Pancreas (tissue), 10 donors: ENCODE measurements at places on chromosomes 7 and 10.
A peak's percentile ranks its signal among the peaks of the same experiment; 100 is the strongest.

DNA sequence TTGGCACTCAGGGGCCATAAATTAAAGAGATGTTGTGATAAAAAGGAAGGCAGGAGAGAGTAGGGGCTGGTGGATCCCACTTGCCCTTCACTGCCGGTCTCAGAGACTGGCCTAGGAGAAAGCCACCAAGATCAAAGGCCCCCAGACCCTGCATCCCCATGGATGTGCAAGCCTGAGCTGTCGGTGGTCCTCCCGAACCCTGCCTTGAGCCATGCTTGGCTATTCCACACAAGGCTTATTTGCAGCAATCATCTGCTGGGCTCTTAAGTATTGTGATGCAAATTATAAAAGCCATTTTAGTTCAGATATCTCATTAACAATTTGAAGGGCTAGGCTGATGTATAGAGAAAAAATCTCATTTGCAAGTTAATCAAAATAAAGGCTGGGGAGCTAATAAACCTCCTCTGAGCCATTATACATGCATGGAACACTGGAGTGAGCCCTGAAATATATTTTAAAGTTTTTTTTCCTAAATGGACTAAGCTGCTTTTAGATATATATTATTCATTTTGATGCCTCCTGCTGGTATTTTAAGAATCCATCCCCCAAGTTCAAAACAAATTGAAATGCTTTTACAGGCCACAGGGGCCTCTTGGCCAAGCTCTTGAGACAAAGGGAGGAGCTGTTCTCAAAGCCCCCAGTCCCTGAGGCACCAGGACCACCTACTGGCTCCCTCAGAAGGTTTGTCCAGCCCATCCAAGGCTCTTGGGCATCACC lies 28.1 kb downstream of the OAT start:
- DNase-seq = no peak

GRCh38 chr10:129525401-129525801 lies 58.4 kb downstream of the MGMT start:
- DNase-seq = no peak

GRCh38 chr7:114916261-114916892 lies 5.5 kb upstream of the MDFIC start:
- DNase-seq = no peak

GRCh38 chr7:2030475-2031450 lies 202.0 kb downstream of the MAD1L1 start:
- peak; percentile 31 for DNase-seq

DNA sequence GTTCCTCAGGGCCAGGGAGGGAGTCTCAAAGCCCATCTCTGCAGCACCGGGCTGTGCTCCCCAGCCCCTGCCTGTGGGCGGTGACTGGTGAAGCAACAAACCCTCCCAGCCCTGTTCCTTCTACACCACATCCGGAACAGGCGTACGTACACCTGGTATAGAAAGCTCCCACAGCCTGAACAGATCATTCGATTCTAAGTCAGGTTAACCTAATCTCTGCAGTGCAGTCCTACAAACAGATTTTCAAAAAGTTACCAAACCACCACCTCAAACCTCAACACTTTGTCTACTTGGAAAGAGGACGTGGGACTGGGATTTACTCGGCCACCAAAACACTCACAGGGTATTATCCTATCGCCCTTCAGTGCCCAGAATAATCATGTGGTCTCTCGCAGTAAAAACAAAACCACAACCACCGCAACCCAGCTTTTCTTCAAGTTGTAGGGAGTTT lies 238.4 kb downstream of the DIP2C start:
- no peak for DNase-seq

- DNase-seq = no peak
Measured at GRCh38 chr7:81004098-81004497, 85.2 kb upstream of the SEMA3C start.

GRCh38 chr10:52818019-52818418 lies 45.4 kb upstream of the MBL2 start:
- no peak for DNase-seq

GRCh38 chr7:114722562-114722961 lies 199.3 kb upstream of the MDFIC start:
- no peak for DNase-seq

GRCh38 chr10:97785231-97785630 lies 13.4 kb upstream of the SFRP5 start:
- DNase-seq = no peak

GRCh38 chr7:43136064-43136463 lies 23.6 kb downstream of the HECW1 start:
- DNase-seq = no peak

DNA sequence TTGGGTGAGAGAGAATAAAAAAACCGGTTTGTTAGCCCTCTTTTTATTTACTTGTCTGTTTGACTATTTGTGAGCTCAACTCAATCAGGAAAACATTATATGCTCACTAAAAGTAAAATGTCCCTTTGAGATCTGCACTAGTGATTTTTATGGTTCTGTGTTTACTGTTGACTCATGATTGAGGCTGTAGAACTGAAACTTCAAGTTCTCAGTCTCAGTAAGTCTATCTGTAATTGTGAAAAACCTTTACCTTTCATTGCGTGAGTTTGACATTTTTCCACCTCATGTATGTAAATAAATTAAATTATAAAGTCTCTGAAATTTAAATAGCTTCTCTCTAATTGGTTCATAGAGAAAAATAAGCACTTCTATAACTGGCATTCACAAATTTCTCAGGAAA lies 17.0 kb upstream of the CASD1 start:
- DNase-seq = no peak

DNA sequence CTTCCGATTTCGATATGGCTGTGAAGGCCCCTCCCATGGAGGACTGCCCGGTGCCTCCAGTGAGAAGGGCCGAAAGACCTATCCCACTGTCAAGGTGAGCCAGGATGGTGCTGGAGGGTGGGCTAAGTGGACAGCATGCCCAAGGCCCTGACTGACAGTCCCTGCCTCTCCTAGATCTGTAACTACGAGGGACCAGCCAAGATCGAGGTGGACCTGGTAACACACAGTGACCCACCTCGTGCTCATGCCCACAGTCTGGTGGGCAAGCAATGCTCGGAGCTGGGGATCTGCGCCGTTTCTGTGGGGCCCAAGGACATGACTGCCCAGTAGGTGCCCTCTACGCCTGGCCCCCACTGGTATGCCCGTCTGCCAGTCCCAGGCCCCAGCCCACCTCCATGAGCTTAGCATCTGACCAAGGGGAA lies 1.2 kb downstream of the NFKB2 start:
- no peak for DNase-seq

DNA sequence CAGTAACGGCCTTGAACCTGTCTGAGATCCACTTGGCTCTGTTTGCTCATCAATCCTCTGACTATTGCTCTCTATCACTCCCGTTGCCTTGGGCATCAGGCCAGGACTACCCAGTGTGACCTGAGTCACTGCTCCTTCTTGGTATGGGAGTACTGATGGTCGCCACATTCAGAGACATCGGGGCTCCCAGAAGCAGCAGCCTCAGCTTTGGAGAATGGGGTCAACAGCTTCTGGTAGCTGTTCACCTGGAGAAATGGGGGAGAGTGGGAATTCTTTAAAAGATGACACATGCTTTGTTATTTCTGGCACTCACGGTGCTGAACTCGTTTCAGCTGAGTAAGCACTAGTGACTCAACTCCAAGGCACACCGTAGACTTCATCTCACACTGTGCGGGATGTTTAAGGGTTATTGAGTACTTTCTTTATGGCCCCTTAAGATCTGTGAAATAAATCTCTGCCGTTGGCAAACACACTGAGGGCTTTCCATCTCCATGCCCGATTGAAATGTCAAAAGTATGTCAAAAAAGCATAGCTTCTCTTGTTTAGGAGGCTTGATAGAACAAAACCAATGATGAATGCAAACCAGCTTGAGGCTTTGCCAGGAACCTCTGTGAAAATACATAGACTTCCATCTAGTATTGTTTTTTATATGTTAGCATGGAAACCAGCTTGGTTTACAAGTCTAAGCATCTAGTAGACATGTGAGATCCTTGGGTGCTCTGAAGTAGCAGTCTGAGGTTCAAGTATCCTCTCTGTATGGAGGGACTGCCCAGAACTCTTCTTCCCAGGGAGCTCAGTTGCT lies 333.1 kb downstream of the CXCL12 start:
- no peak for DNase-seq

- peak; percentile 93 for DNase-seq
Measured at GRCh38 chr10:102729029-102730026, 14.4 kb upstream of the WBP1L start.

- no peak for DNase-seq
Measured at GRCh38 chr7:159191236-159191635, 46.6 kb upstream of the VIPR2 start.

DNA sequence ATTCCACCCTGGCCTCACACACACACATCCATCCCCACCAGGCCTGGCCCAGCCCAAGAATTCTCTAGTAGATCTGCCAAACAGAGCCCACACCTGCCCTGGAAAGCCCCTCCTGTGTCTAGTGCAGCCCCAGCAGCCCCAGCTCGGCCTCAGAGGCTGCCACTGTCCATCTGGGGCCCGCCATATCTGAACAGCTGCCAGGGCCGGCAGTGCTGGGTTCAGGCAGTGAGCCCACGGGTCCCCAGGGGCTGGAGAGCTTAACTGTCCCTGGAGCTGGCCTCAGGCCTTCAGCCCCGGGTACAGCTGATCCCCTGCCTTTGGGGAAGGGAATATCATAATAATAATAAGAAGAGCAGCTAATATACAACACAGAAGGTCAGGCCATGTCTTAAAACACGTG lies 574 bp downstream of the MYL10 start:
- DNase-seq = no peak

DNA sequence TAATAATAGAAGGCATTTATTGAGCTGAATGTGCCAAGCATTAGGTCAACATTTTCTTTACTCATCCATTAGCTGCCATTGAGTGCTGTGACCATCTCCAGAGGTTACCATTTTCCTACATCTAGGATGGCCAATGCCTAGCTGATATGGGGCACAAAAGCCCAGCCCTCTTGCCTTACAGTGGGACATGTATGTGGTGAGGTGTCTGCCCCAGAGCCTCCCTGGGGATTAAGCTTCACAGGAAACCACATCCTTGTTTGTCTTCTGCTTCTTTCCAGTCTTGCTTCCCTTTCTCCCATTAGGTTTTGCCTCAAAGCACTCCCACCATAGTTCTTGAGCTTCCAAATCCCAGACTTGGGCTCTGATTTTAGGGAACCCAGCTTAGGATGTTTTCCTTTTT lies 258.7 kb downstream of the SORCS3 start:
- no peak for DNase-seq

DNA sequence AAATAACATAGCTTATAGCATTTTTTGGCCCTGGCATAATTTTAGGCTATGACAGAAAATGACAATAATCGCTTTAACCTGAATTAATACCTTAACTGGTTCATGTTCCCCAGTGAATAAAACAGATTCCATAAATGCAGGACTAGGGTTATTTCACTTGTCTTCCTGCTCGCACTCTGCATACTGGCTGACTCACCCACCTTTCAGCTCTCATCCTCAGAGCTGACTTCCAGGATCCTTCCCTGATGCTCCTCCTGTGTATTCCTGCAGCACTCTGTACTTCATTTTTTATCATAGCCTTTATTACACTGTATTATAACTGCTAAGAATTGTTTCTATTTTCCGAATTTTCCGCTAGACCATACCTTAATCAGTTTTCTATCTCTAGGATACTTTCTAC lies 123.7 kb downstream of the AVL9 start:
- DNase-seq = no peak

- DNase-seq = no peak
Measured at GRCh38 chr7:74343281-74344131, 54.3 kb downstream of the CLIP2 start.

DNA sequence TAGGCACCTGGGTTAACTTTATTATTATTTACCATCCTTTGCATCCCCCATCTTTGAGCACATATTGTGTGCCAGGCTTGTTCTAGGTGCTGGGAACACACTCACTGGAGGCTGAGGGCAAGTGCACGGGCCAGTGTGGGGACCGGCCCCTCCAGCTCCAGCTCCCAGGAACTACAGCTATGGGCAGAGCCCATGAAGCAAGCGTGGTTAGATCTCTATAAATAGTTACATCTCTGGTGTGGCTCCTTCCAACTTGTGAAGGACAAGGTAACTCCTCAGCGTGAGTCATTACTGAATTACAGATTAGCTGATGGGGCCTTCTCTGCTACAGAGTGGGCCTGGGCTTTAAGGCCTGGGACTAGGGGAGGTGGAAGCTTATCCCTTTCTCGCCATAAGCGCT lies 583.5 kb downstream of the SDK1 start:
- DNase-seq = no peak

DNA sequence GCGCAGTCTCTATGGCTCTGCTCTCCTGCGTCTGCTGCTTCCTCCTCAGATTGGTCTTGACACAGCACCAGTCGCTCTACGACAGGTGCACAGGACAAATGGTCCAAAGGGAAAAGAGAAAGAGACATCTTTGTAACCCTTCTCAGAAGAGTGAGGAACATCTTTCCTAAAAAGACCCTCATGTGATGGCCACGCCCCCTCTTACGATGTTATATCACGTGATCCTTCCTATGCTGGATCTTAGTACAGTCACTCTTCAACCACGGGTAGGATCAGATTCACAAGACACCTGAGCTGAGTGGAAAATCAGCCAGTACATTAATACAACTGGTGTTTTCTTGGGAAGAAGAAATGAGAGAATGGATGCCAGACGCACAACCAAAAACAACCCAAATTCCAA lies 262.2 kb upstream of the CELF2 start:
- DNase-seq = no peak

- DNase-seq = peak; percentile 69
Measured at GRCh38 chr10:91552274-91553095, 80.4 kb downstream of the PPP1R3C start.

DNA sequence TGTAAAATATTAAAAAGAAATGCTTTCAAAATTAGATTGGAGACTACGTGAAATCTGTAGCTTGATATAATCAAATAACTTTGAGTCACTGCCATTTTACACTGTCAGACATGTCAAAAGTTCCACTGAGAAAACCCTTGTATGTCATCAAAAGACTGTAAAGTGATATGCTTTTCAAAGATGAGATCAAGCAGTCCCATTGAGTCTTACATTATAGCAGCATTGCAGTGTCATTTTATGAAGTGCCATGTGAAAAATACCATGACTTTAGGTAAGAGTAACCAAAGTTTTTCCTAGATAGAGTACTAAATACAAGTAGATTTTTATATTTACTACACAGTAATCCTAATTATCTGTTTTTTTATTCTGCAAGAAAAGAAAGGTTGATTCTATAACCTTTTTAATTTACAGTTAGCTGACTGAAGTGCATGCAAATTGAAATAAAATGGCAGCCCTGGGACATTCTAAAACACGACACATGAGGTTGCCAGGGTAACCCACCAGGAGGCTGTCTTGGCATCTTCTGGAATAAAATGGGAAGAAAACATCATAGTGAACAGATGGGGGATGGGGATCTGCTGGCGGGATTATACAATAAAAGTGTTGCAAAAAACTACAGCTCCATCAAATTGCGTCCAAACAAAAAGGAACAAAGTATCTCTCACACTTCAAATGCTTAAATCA lies 91.3 kb upstream of the TMEM106B start:
- no peak for DNase-seq

DNA sequence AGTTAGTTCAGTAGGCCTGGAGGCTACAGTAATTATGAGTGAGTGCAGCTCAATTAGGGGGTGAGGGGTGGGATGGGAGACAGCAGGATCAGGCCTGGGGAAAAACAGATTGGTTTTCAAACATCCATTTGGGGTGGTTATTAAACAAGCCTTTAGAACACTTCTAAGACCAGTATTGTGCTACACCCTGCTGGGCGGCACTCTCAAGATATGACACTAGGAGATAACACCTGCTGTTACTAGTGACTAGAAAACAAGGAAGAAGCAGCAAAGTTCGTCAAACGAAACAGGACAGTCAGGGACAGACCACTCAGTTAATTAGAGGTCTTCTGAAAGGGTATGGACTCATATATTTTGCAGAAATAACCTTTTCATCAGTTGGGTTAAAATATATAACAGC lies 353.6 kb downstream of the PTEN start:
- no peak for DNase-seq

- peak; percentile 63 for DNase-seq
Measured at GRCh38 chr7:99679400-99680191, at the start of gene CYP3A5. CYP3A5 (minus strand) TSS chr7:99679996; CDS start chr7:99679896, 100 bp downstream.
